ENCODE measurements at places on chromosomes 1 and 21.

DNA sequence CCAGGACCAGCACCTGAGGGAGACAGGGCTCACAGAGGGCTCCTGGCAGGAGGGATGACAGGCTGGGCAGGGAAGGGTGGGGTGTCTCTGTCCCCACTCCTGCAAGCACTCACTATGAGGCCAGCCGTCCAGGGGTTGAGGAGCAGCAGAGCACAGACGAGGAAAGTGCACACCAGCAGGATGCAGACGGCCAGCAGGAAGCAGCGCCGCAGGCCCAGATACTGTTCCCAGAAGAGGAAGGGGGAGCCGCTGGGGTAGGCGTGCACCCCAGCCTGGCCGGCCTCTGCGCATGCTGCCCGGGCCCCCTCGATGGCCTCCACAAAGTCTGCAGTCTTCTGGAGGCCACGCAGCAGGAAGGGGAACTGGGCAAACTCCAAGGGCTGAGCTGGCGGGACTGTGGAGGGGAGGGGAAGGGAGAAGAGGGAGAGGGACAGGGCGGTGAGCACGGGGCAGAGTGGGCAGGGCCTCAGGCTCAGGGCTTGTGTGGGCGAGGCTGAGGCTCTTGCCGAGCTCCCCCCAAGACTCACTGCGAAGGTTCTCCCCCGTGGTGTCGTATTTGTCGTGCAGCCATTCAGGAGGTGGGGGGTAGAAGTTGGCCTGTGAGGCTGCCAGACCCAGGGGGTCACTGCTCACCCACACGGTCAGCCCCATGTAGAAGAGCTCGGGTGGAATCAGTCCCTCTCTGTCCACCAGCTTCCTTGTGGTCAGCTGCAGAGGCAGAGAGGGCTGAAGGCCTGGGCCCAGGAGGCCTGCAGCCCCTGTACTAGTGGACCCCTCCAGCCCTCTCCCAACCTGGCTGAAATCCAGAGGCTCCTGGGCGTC, 16.5 kb downstream of the PTCH2 start:
- no peak for DNase-seq

GRCh38 chr1:159250638-159251216, 46.1 kb downstream of the ACKR1 start:
- DNase-seq = no peak

DNA sequence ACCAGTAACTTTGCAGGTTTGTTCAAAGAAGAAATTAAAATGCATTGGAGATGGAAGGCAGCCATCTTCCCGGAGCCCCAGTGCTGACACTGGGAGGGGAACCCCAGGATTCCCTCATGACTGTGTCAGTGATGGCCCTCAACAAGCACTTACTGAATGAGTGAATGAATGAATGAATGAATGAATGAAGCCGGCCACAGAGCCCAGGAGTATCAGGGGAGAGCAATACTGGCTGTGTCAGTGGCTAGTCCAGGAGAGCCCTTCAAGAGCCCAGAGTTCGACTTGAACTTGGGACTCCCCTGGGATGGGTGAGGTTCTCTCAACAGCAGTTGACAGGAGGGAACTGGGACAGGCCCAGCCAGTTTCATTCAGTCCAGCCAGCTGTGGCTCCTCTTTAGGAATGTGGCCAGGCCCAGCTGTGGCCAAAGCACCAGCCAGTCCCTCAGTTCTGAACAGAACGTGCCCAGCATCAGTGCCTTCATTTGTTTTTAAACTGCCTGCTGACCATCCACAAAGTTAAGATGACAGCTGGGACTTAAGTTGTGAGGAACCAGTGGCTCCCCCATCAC, 9.2 kb upstream of the ERG start:
- no peak for DNase-seq

- DNase-seq = no peak
Observed at GRCh38 chr1:105368446-105368845, 1618.7 kb downstream of the AMY1C start.

DNA sequence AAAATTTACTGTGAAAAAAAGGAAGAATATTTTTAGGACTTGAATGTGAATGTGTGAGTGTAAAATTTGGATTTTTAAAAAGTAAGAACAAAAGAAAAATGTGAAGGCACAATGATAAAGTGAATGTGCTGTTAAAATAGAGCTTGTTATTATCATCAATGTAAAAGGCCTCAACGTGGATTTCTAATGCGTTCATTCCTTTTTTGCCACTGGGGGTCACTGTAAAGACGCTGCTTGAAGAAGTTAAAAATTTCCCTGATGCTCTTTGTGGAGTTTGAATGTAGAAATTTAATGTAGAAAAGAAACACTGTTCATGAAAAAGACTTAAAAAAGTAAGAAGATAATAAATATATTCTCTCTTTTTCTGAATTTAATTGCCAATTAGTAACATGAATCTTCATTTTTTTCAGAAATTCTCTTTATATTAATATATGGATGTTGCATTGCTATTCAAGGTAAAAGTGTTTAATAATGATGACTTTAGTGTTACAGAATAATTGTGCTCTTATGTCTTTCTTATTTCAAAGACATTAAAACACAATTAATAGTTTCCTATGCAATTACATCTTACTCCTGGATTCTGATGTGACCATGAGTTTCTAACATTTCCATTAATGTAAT, 161.5 kb downstream of the DNM3 start:
- DNase-seq = peak; percentile 6

GRCh38 chr1:100795646-100795985, 76.1 kb downstream of the VCAM1 start:
- DNase-seq = no peak

DNA sequence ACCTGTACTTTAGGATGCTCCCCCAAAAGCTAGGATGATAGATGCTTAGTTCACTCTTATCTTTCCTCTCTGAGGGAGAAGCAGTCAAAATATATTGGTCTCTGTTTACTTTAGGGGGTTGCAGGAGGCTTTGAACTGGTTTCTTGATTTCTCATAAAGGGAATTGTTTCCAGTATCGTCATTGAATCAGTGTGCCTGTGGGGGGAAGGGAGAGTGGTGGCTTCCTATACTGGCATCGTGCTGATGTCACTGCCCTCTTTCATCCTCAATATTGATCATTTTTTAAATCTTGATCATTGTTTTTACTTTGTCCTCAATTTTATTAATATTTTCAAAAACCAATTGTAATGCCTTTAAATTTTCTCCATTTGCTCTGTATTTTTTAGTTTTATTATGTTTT, 40.2 kb upstream of the CFHR3 start:
- no peak for DNase-seq

- DNase-seq = no peak
Observed at GRCh38 chr1:19054216-19054615, 97.7 kb upstream of the IFFO2 start.

DNA sequence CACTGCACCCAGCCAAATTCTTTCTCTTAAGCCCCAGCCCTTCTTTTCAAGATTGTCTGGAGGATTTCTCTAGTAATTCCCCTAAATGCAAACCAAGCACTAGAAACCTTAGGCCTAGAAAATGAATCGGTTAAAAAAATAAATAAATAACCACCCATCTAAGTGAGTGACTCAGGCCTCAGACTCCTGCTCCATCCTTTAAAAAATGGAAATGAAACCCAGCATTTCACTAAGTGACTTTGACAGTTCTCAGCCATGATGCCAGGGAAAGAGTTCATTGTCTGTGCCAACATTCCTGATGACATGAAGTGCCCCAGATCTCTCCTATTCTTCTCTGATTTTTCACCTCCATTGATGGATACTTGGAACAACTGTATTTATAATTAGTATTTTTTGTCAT, 415.2 kb upstream of the DAB1 start:
- DNase-seq = no peak

DNA sequence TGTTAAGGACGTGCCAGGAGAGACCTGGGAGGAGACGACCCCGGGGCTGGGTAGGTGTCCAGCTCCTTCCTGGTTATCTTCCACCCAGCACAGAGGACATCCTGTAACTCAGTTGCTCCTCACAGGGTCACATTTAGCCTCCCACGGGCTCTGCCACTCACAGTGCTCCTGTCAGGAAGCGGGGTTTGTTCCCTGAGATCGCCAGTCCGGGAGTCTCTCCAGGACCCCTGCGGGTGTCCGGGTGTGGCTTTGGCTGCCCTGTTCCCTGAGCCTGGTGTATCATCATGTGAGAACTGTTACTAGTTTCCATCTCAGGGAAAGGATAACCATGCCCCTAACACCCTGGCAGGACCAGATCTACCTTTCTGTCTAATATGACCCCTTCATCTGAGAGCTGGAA, 158.2 kb upstream of the RUNX1 start:
- DNase-seq = no peak

DNA sequence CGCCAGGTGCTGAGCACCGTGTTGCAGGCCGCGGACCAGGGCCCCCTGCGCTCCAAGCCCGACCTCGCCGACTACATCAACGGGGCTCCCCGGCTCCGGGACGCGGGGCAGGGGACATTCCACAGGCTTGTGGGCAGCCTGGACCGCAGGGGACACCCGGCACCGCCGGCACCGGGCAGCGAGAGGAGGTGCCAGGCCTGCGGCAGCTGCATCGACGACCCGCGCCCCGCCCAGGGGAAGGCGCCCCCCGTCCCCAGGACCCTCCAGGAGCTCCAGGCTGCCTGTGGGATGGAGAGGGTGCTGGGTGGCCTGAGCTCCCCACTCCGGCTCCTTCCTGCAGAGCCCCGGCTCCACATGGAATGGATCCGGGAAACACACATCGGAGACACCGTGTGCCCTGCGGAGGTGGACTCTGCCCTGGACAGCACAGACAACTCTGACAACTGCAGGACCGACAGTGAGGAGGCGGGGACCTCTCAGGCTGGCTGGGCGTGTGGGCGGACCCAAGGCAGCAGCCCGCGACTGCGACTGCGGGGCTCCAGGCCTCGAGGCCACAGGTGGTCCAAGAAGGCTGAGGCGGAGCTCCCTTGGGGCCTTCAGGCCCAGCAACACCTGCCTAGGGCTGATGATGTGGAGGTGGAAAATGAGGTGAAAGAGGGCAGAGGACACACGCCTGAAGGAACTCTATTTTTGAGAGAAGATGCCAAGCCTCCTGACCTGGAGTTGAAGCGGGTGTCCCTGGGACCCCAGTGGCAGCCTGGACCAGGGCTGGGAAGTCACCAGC, 22.8 kb downstream of the KIAA1614 start:
- no peak for DNase-seq

- no peak for DNase-seq
Observed at GRCh38 chr1:30473922-30474817, 249.2 kb downstream of the MATN1 start.

- no peak for DNase-seq
Observed at GRCh38 chr1:171152549-171152948, 32.6 kb upstream of the FMO2 start.

DNA sequence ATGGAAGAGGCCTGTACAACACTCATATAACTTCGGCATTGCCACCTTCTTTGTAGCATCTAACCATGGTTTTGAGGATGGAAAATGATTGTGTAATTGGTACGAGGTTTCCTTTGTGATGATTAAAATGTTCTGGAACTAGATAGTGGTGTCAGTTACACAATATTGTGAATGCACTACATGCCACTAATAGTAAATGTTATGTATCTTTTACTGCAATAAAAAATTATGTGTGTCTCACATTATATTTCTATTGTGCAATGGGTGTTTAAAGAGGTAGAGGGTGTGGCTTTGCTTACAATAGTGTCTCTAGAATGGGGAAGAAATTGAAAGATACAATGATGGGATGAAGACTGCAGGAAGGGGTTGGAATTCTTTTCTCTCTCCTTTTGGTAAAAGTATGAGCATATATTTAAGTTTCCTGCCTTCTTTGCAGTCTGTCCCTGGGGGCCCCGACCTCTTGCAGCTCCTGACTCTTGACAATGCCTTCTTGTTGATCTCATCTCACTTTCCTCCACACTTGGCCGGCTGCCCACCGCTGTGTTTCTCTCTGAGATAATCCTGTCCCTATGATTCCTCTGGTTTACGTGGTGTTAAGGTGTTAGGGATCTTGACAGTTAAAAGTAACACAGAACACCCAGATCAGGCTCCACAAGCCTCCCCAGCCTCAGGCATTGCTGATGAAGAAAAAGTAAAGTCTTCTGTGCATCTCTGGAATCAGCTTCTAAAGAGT, 39.3 kb downstream of the MTARC1 start:
- no peak for DNase-seq

GRCh38 chr1:228166170-228166936, 749 bp downstream of the IBA57 start:
- peak; percentile 54 for DNase-seq

DNA sequence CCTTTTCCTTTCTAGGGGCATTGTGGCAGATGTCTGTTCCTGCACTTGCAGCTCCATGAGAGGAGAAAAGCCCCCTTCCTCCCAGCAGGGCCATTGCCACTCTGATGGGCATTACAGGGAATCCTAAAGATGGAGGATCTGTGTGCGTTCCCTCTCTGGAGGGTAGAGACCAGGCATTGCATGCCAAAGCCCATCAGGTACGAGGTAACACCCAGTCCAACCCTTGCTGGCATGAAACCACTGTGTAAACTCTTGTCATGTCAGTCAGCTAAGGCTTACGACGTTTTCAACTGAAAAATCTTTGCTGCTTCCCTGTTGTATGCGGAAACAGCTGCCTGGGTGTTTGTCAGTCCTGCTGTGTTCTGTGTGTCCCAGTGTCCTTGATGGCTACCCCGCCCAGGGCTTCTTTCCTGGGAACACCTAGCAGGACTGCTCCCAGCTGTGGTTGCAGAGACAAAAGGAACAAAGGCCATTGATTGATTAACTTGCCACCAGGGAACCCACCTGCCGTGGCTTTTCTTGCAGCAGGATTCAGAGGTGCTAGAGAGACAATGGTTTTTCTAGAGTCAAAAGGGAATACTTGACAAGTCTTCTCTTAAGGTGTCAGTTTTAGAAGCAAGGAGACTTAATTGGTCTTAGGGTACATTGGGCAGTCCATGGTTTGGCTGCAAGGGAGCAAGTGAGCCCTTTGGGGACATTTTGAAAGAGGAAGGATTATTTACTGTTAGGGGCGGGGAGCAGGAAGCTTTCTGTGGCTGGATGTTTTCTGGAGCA, 24.6 kb downstream of the B3GALT5 start:
- no peak for DNase-seq

GRCh38 chr21:41906770-41907169, 27.6 kb upstream of the PRDM15 start:
- no peak for DNase-seq
